Esophagus mucosa (tissue), 1 donor: ENCODE measurements at places on chromosomes 13 and 19. TPM values are rescaled to one million over a fixed set of nuclear protein-coding genes. Genes with fewer than 3 reads are reported as not detected.
A peak's percentile ranks its signal among the peaks of the same experiment; 100 is the strongest.

Gene ZNF709
- 0.52 TPM for total RNA-seq

- no peak for ATAC-seq
Measured at GRCh38 chr13:89748716-89749115, 1598.8 kb upstream of the MIR17HG start.

GRCh38 chr13:39847336-39847735 lies 191.9 kb downstream of the COG6 start:
- ATAC-seq = no peak

DNA sequence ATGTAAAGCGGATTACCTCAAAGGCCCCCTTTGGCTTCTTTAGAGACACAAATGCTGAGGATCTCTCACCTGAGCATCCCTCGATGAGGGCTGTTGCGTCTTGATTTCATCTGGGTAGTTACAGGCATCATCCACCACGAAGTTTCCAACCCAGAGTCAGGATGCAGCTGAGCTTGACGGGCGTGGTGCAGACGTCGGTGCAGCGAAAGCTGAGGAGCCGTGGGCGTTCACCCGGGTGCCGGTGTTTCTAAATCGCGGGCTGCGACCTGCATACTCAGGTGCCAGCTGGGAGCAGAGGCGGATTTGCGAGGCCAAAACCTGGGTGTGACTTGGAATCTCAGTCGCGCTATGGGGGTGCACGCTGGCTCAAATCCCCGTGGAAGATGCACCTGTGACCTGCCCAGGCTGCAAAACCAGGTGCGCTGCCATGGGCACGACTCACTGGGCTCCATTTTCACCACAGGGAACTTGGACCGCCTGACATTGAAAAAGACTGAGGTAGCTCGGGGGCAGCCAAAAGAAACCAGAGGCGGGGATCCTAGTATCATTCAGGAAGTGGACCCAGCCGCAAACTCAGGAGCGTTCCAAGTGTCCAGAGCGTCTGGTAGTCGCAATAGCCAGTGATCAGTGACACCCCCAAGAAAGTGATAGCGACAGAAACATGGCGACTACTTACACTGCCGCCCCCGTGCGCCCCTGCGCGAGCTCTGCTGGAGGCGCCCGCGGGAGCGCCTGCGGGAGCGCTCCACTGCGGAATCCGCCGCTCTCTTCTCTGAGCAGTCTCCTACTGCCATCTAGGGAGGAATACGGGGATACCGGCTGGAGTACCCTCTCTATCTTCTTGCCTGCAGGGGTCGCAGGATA lies 36.4 kb upstream of the IGFL4 start:
- ATAC-seq = peak; percentile 82

DNA sequence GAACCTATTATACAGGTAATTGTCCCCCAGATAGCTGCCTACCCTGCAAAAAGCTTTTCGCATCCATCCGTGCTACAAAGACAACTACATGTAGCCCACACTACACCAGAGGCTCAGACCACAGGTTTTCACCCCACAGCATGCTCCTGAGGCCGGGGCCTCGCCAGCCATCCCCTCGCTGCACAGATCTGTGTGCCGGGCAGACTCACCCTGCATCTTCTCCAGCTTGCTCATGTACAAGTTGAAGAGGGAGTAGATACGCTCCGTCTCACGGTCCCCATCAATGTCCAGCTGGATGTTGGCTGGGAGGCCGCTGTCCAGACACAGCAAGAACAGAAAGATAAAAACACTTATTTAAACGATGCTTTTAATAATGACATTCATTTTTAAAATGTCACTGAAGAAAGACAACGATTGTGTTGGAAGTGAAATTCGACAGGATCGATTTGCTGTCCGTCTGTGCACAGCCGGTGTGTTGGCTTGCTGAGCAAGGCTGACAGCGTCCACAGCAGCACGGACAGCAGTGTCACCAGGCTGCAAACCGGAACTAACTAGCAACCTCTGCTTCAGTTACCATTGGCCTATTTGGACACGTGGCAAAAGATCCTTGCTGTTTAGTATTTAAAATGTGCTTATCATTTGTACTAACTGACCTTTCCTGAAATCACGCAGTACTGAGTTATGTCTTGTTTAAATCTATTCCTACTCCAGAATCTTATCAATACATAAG lies 18.6 kb upstream of the C13orf46 start:
- ATAC-seq = no peak

- ATAC-seq = no peak
Measured at GRCh38 chr13:30047154-30047874, 196.9 kb upstream of the UBL3 start.

GRCh38 chr13:34474187-34474868 lies 467.7 kb upstream of the NBEA start:
- no peak for ATAC-seq
